Fibroblast of skin of abdomen (primary cell): ENCODE measurements at places on chromosomes 6 and 20.
A peak's percentile ranks its signal among the peaks of the same experiment; 100 is the strongest.

GRCh38 chr6:7628909-7629308 is 38.9 kb downstream of the SNRNP48 start:
- DNase-seq: no peak

DNA sequence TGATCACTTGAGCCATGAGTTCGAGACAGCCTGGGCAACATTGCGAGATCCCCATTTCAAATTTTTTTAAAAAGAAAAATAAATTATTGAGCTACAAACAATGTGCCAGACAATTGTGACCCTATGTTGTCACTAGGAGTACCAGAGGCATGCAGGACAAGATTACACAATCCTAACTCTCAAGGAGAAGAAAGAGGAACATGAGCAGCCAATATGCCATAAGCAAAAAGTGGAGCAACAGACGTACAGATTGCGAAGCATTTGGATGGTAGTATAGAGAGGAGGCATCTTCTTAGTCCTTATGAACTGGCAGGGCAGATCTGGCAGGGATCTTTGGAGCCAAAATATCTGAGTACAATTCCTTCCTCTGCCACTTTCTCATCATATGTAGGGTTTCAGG is 156.4 kb downstream of the OR2B2 start:
- no peak for DNase-seq

- peak; percentile 27 for DNase-seq
Measured at GRCh38 chr6:79557673-79558467, 20.6 kb upstream of the LCA5 start.

- no peak for DNase-seq
Measured at GRCh38 chr20:41223112-41223511, 85.8 kb downstream of the PLCG1 start.

- DNase-seq: no peak
Measured at GRCh38 chr20:48765359-48765758, 62.4 kb downstream of the PREX1 start.

GRCh38 chr20:61848851-61849250 is 216.8 kb downstream of the TAF4 start:
- DNase-seq: no peak

- DNase-seq: no peak
Measured at GRCh38 chr20:36306553-36307411, 643 bp downstream of the DLGAP4 start.

- DNase-seq: peak; percentile 92
Measured at GRCh38 chr6:155247618-155248007, 16.2 kb upstream of the CLDN20 start.

GRCh38 chr6:100491952-100492670 is 27.4 kb upstream of the SIM1 start:
- DNase-seq: no peak

DNA sequence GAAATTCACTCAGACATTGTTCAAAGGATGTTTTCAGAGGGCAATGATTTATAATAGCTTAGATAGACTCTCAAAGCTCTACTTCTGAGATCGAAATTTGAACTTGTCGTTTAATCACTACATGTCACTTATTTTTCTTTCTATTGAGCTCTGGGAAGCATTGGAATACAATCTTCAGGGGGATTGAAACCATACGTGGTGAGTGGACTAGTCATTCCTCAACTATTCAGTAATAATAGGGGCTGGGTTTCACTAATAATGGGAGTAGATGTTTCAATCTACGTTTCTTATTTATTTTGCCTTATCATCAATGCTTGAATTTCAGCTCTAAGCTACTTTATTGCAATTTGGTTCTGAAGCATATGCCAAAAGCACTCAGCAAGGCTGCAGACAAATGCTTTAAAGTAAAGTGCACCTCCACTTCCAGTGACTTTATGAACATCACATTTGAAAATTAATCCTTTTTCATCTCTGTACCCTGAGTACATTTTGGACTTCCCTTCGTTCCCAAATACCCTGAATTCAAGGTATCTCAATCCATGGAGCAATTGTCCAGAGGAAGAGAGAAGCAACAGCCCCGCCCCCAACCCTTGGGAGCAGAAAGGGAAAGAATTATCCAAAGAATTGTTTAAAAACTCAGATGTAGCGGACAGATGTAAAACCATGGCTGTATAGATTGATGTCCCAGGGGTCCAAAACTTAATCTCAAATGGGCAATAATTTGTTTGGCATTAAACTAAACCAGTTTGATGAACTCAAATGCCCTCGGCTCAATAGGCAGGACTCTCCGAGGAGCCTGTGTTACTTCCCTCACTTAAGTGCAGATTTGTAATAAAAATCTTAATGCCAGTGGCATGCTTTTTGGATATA is 68.1 kb downstream of the HFE start:
- peak; percentile 51 for DNase-seq
